ENCODE measurements at places on chromosomes 5 and 9. TPM values are rescaled to one million over a fixed set of nuclear protein-coding genes. Genes with fewer than 3 reads are reported as not detected.

DNA sequence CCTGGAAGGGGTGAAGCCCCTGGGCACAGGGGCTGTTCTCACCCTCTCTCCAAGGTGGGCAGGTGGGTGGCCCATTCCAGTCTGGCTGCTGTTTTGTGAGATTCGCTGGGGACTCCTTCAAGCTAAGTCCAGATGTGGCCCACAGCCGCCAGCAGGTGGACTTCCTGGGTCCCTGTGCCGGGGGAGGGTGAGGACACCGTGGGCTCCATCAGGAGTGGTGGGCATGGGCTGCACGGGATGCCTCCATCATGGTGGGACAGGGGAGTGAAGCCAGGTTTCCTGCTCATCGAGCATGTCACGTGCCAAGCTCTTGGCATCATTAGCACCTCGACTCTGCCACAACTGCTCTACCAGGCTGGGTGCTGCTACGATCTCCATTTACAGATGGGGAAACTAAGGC is 1.8 kb downstream of the NCS1 start:
- no peak for DNase-seq

GRCh38 chr9:130938652-130939404 is at the start of gene FIBCD1:
Gene FIBCD1 (minus strand): TSS chr9:130939247. CDS start chr9:130938607, 640 bp downstream.
- no peak for DNase-seq

DNA sequence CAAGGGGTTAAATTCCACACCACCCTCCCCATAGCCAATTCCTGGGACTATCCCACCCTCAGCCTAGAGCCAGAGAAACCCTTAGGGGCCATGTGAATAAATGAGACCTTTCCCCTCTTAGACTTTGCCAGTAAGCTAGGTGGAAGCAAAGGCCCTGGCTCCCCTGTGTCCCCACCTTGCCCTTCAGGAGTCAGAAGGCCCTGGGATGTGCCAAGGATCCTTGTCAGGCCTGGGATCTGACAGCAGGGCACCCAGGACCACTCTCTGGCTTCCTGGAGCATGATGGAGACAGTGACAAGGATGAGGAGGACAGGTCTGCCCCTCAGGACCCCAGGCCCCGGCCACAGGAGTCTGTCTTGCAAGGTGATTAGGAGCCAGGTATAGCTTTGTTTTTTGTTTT is 125.0 kb upstream of the HAND1 start:
- no peak for DNase-seq

GRCh38 chr9:33151007-33151557 is 16.1 kb downstream of the B4GALT1 start:
- peak; percentile 88 for DNase-seq

DNA sequence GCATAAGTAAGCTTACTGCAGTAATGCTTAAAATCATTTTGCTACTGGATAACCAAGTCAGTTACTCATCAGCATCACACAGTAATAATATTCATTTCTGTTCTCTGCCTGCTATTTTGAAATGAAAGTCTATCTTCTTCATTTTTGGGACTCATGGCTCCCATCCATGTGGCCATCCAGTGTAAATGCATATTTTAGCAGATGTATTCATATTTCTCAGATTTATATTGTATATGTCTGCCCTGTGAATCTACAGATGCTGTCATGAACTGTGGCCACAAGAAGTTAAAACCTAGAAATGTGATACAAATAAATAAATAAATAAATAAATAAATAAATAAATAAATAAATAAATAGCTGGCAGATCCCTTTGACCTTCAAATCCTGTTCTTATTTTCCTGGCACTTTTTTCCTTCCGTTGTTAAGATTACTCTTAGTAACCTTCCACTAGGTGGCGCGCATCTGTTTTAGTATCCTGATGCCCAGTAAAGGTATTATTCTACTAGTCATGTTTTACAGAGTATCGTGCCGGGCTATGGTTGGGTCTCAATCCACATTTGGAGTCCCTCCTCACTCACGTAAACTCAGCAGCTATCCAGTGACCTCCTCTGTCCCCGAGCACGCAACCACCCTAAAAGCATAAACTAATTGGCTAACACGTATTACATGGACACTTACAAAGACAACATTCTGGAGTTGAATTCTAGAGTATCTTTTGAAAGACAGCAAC is 79.2 kb upstream of the IL7R start:
- DNase-seq: peak; percentile 73

CD14 gene
- total RNA-seq: 48.6 TPM
